ENCODE measurements at places on chromosomes 4 and X.
A peak's percentile ranks its signal among the peaks of the same experiment; 100 is the strongest.

GRCh38 chrX:99301990-99302389 lies 1108.1 kb downstream of the PCDH19 start:
- H3K27me3 ChIP-seq = no peaks in the 10 kb centered on the region
- no peak for DNase-seq
- no peak overlapping the region for H3K4me3 ChIP-seq
- H3K27ac ChIP-seq = no peak overlapping the region

GRCh38 chrX:10513974-10514373 lies 106.4 kb downstream of the MID1 start:
- DNase-seq = no peak
- no peaks in the 10 kb centered on the region for H3K4me1 ChIP-seq
- no peaks in the 10 kb centered on the region for H3K36me3 ChIP-seq
- H3K27me3 ChIP-seq = no peaks in the 10 kb centered on the region

GRCh38 chr4:177119021-177119471 lies 190.6 kb upstream of the NEIL3 start:
- DNase-seq = no peak
- H3K27me3 ChIP-seq = no peaks in the 10 kb centered on the region
- H3K36me3 ChIP-seq = no peaks in the 10 kb centered on the region

GRCh38 chrX:32532262-32532661 lies 679.1 kb downstream of the DMD start:
- H3K4me1 ChIP-seq = no peaks in the 10 kb centered on the region
- no peak overlapping the region for H3K27ac ChIP-seq
- no peak overlapping the region for H3K4me3 ChIP-seq
- DNase-seq = no peak
- H3K36me3 ChIP-seq = no peaks in the 10 kb centered on the region
- H3K27me3 ChIP-seq = no peaks in the 10 kb centered on the region

GRCh38 chr4:25927361-25928195 lies 13.6 kb downstream of the SMIM20 start:
- no peaks in the 10 kb centered on the region for H3K27me3 ChIP-seq
- H3K27ac ChIP-seq = no peak overlapping the region

GRCh38 chrX:57918750-57919436 lies 8.6 kb upstream of the ZXDA start:
- H3K4me1 ChIP-seq = no peaks in the 10 kb centered on the region
- H3K27ac ChIP-seq = no peak overlapping the region
- H3K27me3 ChIP-seq = no peaks in the 10 kb centered on the region
- H3K4me3 ChIP-seq = no peak overlapping the region
- H3K36me3 ChIP-seq = no peaks in the 10 kb centered on the region
- no peak for DNase-seq

GRCh38 chr4:36304138-36304681 lies 22.8 kb downstream of the DTHD1 start:
- no peak overlapping the region for H3K4me3 ChIP-seq
- H3K27me3 ChIP-seq = no peaks in the 10 kb centered on the region
- H3K27ac ChIP-seq = peak overlapping the region; percentile 9
- H3K4me1 ChIP-seq = peaks cover 16% of the 10 kb centered on the region
- DNase-seq = no peak

GRCh38 chr4:160265836-160266235 lies 1163.0 kb downstream of the RAPGEF2 start:
- no peaks in the 10 kb centered on the region for H3K27me3 ChIP-seq
- no peaks in the 10 kb centered on the region for H3K36me3 ChIP-seq
- no peak for DNase-seq
- no peak overlapping the region for H3K27ac ChIP-seq
- H3K4me1 ChIP-seq = no peaks in the 10 kb centered on the region

DNA sequence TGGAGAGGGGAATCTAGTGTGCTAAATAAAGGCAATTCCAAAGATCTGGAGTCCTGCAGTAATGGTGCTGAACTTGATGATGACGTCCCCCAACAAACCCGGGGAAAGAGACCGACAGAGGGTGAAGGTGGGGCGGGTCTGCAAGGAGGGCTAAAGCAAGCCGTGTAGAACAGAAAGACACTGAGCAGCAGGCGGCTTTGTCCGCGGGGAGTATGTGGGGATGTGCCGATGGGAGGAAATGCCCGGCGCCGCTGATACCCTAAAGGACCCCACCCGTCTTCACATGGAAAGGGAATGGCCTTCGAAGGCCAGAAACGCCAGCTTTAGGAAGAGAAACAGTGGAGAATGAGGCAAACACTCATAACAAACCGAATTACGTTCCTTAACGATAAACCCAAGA lies 528.9 kb downstream of the ZNF674 start:
- peaks cover 3% of the 10 kb centered on the region for H3K27me3 ChIP-seq
- no peak overlapping the region for H3K4me3 ChIP-seq
- DNase-seq = no peak
- H3K27ac ChIP-seq = no peak overlapping the region

GRCh38 chr4:128286474-128287058 lies 1.0 kb downstream of the PGRMC2 start:
- DNase-seq = no peak
- H3K4me3 ChIP-seq = peak overlapping the region; percentile 78
- no peaks in the 10 kb centered on the region for H3K27me3 ChIP-seq
- H3K4me1 ChIP-seq = peaks cover 31% of the 10 kb centered on the region
- H3K36me3 ChIP-seq = peaks cover 22% of the 10 kb centered on the region
- H3K27ac ChIP-seq = peak overlapping the region; percentile 87

All from activated CD8-positive, alpha-beta memory T cell treated with anti-CD3 and anti-CD28 coated beads, Interleukin-2, amount 10 ng/mL, durations not matched to agents 7 days and 5 days (primary cell).